ENCODE measurements at places on chromosomes 7 and 10.

GRCh38 chr7:126079581-126079980, 1150.0 kb upstream of the POT1 start:
- DNase-seq, result no peak

GRCh38 chr10:101829561-101830315, 11.5 kb upstream of the OGA start:
- no peak for DNase-seq

DNA sequence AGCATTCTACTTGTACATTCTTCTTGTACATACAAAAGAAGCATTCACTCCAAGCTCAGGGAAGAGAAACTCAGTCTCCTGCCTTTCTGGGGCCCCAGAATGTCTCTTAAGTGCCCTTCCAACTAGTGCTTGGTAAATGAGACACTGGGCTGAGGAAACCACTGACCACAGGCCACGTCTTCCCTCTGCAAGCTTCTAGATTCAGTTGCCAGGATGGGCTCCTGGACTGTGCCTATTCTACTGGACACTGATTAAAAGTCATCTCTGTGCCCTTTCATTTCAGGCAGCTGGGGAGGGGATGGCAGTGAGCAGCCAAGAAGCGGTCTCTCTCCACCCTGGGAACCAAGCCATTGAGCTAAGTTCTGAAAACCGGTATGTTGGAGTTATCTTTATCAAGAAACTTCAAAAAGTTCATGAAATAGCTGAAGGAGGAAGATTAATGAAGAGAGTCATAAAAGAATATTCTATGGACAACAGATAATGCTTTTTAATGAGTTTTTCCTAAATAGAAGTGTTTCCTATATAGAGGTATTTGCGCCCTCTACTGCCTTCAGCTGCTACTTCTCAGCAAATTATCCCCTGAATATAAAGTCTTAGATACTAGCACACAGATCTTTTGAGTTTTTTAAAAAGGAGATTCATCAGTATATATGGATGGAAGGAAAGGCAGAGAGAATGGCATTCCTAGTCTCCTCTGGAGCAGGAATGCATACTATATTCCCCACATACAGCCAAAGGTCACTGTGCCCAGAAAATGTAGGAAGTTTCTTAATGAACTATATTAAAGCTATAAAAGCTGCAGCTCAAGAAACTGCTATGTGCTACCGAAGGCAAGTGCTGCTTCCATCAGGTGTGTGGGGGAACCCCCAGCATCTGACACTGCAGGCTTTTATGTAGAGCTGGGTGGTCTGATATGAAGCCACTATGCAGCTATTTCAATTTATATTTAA, 8.4 kb upstream of the IFIT1B start:
- peak; percentile 70 for DNase-seq

DNA sequence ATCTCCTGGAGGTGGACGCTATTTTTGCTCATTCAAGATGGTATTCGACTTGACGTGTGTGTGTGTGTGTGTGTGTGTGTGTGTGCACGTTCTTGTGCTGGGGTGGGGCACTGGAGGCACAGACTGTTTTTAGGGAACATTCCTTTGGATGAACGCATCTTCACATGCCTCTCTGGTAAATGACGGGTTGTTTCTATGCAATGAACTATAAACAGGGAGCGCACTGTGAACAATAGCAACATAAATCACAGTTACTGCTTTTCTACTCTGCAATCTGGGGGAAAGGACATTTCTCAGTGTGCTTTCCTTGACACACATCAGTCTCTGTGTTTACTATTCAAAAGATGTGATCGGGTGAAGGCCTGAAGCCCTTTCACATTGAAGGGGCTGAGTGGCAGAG, 120.1 kb upstream of the PITRM1 start:
- DNase-seq, result peak; percentile 97

DNA sequence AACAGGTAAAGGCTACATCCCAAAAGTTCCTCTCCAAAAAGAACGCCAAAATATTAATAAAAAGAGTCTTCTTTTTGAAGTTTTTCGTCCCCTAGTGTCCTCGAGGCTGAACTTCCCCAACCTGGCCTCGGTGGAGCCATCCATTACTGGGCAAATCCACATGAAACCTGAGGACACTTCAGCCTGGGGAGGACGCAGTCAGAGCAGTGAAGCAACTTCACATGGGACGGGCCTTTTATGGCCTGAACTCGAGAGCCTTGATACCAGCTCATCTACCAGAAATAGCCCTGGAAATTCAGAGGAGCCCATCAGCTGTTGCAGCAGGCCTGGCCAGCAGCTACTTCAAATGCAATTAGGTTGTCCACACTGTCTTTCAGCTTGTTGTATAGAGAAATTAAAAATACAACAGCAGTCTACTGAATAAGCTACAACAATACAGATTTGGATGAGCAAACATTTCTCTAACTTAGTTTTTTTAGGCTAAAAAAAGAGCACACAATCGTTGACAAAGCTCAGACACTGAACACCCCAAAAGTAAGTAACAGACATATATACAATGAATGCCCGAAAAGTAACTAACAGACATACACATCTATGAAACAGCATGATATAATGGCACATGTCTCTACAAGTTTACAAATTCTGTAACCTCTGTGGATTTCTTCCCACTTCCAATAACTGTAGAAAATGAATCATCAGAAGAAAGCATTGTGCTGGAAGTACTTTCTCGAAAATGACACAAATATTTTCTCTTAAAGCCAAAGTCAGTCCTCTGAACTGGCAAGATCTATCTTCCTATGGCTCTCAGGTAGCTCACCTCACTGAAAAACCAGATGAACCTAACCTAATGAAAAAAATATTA, at the start of gene SVIL:
SVIL (minus strand) TSS at position 208 of the 862 bp plus-strand sequence. CDS start 79,913 bp downstream, outside the sequence.
- peak; percentile 74 for DNase-seq

DNA sequence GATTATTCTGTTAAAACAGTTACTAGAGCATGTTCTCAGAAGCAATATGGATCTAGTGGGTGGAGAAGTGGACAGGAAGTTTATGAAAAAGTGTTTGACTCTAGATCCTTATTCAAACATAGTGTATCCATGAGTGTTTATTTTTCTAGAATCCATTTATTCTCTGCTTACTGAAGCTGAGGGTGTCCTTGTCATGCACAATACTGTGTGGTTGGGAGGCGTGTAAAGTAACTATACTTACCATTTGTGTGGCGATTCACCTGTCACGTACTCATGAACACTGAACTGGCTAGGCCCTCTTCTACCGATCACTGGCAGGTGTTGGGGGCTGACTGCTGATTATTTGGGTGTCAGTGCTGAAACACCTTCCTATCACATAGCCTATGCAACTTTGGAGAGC, 74.0 kb downstream of the POU6F2 start:
- no peak for DNase-seq

DNA sequence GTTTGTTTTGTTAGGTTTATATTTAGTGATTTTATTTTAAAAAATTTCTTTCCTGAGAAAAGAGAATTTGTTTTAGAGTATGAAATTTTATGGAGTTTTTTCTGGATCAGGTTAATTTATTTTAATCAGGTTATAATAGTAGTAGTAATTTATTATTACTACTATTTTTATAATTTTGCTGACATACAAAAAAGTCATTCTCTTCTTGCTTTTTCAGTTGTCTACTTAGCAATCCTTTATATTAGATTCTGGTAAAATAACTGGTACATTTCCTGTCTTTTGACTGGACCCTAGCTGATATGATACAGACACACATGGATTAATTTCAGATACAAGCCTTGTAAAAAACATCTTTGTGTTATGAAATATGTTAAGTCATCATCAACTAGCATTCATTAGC, 5.3 kb downstream of the CASD1 start:
- no peak for DNase-seq

- peak; percentile 57 for DNase-seq
Measured at GRCh38 chr10:100341953-100342626, 4.9 kb upstream of the SCD start.

- DNase-seq, result peak; percentile 26
Measured at GRCh38 chr7:134367956-134368749, 51.4 kb upstream of the SLC35B4 start.

GRCh38 chr7:139930286-139930965, 101.4 kb downstream of the TBXAS1 start:
- no peak for DNase-seq

DNA sequence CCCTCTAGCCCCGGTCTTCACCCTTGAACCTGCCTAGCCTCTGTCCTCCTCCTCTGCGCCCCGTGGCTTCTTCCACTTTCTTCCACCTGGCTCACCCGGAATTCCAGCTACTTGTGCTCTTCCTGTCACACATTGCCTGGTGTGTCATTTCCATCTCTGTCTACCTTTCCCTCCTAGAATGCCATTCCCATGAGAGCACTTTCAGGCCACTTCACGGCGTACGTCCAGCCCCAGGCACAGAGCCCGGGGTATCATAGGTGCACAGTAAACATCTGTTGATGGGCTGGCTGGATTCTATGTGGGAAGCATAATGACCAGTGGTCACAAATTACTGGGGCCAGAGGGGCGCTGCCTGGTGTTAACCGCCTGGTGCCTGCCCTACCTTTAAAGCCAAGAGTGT, 161.3 kb downstream of the CUX1 start:
- DNase-seq, result no peak

DNA sequence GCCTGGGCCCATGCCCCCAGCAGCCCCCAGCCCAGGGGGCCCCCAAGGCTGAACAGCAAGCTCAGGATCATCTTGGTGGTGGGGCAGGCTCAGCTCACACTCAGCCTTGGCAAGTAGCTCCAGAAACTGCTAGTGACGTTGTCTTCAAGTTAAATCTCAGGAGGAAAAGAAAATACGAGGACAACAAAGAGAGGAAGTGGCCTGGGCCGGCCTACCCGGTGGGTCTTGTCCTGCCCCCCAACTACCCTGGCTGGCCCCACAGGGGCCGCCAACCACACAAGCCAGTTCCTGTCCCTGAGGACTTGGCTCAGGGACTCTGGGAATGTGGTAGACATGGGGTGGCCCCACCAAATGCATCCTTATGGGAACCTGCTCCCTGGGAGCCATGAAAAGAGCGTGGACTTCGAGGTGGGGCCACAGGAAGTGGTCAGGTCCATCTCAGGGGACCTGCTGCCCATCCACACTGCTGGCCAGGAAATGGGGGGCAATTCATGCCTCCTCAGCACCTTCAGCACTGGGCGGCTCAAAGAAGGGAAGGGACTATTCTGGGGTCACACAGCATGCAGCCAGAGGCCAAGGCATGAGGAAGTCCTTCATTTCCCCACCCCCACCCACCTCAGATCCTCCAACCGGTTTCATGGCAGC, at the start of gene MMRN2:
MMRN2 (minus strand) TSS at position 145 of the 645 bp plus-strand sequence; CDS start at position 71, 74 bp downstream.
- DNase-seq, result no peak

DNA sequence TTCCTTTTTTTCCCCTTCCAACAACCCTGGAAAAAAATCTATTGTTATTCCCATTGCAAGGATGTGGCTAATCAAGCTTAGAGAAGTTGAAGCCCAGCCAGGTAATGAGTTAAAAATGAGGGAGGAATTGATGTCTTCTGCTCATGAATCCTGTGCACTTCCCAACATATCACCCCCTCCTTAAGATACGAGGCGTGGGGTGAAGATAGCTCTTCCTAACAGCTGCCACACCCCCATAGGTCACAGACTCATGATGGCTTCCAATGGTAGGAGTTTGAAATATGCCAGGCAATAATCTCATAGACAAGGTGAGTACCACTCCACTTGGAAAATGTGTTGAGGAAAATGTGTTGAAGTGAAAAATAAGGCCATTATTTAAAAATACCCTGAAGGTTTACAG, 71.3 kb upstream of the HECW1 start:
- DNase-seq, result no peak

DNA sequence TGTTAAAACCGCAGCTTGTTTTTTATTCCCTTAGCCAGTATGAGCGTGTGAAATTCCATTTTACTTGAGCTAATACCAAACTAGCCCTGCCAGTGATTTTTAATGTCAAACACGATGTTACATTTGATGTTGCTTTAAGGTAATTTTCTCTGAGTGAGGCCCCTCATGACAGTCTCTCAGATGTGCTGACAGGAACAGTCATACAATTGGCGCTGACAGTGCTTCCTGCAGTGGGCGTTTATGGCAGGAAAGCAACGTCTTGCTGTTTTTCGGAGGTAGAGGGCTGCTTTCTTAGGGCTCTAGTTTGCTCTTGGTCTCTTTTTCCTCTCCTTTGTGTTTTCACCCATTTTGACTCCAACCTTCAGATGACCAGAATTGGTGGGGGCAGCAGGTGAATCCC, 19.3 kb downstream of the PON1 start:
- DNase-seq, result no peak

DNA sequence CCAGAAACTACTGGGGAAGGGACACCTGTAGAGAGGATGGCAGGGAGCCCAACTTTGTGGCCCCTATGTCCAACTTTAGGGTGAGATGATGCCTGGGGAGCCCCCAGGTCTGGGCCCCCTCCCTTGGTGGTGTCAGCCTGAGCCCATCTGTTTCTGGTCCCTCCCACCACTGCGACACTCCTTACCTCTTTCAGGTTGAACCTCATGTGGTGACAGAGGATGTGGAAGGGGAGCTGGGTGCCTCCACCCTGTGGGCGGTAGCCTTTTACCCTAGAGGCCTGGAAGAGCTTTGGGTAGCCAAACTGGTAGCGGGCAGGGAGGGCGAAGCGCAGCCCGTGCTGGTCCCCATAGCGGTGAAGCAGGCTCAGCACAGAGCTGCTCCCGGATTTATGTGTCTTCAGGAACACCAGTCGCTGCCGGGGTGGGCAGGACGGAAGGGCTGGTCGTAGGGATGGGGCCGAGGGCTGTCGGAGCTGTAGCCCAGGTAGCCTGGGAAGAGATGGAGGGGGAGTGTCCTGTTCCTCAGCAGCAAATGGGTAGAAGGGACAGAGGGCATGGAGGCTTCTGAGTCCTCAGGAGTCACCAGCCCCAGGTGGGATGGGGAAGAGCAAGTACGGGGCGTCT, 2.0 kb downstream of the GAL3ST4 start:
- DNase-seq, result no peak

GRCh38 chr10:11373717-11374171, 237.7 kb downstream of the USP6NL start:
- DNase-seq, result no peak
